ENCODE measurements at places on chromosomes 12 and 14.

GRCh38 chr12:53005215-53005985 is 856 bp upstream of the EIF4B start:
- no peak for DNase-seq

DNA sequence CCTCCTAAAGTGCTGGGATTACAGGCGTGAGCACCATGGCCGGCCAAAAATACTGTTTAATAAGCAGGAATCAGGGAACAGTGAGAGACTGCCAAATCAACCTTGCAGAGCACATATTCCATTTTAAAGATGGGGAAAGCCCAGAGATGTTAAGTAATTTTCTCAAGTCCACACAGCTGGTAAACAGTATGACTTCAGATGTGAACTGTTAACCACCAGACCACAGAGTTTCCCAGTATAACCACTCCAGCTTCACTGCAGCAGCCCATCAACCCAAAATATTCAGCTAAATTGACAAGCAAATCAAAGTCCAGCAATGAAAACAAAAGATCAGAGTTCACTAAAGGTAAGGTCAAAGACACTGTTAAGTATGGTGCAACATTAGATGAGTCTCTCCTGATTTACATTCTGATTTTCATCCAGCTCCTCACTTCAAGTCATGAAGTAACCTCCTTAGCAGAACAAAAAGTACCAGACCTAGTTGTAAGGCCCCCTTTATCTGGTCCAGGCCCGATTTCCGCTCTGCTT is 82.1 kb downstream of the TRAFD1 start:
- no peak for DNase-seq

- DNase-seq, result no peak
Measured at GRCh38 chr12:15984097-15984800, 73.1 kb downstream of the DERA start.

GRCh38 chr14:36767603-36768281 is 106.1 kb downstream of the PAX9 start:
- DNase-seq, result no peak

DNA sequence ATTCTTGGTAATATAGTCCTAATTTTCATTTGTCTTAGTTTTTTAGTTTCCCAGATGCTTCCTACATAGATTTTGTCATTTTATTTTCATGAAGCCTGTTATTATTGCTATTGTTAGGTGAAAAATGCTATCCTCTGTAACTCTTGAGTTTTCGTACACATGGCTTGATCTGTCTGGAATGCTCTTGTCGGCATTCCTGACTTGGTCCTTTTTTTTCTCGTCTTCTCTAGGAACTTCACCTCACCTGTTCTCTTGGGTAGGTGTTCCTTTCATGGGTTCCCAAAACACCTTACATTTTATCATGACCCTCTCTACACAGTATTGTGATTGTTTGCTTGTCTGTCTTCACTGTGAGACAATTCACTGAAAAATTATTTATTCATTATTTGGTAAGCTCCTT is 267.4 kb downstream of the TMTC2 start:
- DNase-seq, result no peak

DNA sequence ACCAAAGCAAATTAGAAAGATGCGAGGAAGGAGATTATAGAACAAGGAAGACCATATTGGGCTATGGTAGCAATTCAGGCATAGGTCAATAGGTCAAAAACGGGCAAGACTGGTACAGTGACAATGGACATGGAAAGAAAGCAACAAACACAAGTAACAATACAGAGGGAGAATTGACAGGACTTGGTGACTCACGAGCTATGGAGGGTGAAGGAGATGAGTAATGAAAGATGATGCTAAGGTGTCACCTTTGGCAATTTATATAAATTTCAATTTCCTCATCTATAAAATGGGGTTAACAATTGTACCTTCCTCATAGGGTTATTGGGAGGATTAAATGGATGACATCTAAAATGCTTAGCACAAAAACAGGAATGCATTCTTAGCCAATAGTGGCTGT is 15.1 kb upstream of the DUSP16 start:
- DNase-seq, result no peak

DNA sequence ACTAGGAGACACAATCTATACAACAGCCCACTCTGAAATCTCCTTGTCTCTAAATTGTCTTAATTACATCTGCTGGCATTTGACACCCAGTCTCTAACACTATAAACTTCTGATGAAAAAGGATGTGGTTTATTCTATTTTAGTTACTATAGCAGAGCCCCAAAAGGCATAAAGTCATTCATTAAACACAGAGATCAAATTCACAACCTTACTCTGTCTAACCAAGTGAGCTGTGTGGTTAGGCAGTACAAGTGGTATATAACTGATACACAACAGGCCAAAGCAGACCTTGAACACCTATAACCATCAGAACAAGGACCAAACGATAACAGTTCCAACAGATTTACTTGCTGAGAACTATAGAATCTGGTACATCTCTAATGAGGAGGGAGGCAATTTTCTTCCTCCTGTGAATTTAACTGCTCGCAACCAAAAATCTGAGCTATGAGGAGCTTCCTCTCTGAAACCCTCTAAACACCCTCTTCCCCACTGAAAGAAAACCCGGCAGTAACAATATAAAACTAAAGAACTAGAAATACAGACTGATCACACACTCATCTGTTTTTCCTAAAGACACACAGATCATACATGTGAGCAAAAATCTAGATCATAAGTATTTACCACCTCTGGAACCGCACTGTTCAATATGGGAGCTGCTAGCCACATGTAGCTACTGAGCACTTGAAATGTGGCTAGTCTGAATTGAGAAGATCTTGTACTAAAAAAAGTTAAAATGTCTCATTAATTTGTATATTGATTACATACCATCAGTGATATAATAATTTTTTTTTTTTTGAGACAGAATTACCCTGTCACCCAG is 17.7 kb downstream of the SPPL3 start:
- no peak for DNase-seq

- no peak for DNase-seq
Measured at GRCh38 chr14:94884616-94885230, 114.8 kb upstream of the GSC start.

DNA sequence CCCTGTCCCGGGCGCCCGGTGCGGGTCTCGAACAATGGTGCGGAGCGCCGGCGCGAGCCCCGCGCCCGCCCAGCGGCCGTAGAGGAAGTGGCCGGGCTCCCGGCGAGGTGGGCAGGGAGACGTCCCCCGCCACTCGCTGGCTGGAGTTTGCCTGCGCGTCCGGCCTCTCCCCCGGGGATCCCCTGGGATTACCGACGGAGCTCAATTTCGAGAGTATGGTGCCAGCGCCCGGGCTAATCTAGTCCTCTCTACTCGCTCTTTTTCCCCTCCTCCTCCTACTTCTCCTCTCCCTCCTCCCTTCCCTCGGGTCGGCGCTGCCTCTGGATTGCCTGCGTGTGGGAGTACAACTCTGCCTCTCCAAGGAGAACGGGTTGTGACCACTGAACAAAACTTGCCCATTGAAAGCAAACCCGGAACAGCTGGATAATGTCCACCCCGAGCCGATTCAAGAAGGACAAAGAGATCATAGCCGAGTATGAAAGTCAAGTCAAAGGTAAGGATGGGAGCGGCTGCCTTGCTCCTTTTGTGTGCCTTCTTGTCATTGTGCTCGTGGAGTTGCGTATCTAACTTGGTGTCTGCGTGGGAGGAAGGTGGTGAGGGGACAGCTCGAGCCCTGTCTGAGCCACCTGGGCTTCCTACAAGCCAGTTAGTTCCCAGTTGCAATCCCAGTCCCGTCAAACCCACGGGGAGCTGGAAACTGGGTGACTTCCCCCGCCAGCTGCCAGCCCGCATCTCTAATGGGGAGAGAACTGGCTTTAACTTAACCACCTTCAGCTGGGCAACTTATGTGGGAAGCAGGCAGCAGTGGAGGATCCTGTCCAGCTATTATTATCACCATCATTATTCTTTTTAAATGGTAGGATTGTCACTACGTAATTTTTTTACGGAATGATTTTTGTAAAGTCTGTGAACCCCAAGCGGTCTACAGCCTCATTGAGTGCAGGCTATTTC is at the start of gene SRGAP1:
SRGAP1 (plus strand) TSS at position 310 of the 951 bp plus-strand sequence; CDS start at position 427, 117 bp downstream.
- no peak for DNase-seq

DNA sequence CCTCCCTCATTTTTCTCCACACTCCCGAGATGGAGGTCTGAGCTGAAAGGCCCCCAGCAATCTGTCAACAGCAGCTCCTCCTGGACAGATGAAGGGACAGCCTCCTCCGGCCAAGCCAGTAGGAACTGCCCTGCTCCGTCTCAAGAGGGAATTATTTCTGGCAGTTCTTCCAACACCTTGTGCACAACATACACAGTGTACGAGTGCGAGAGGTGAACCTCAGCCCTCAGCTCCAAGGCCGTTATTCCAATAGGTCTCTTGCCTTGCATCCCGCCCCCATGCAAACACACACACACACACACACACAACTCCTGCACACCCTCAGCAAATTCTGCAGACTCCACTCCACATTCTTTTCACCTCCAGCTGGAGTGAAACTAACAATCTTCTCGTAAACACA is 181.7 kb upstream of the FAR2 start:
- no peak for DNase-seq

DNA sequence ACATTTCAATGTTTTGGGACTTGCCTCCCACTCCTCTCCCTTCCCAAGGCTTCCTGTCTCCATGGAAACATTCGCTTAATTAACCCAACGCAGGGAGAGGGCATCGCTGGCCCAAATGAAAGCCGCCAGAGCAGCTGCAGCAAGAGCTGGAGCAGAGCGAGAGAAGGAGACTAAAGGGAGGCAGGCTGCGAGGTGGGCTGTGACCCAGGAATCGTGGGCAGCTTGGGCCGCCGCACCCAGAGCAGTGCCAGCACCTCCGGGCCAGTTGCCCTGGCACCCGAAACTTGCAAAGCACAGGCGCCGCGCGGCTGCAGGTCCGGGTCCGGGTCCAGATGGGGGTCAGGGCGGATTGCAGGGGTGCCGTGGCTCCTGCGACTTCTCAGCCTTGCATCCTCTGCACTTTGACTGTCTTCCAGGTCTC is 43.5 kb upstream of the PTPRQ start:
- DNase-seq, result no peak

GRCh38 chr12:11209113-11209512 is 22.4 kb upstream of the TAS2R42 start:
- no peak for DNase-seq

DNA sequence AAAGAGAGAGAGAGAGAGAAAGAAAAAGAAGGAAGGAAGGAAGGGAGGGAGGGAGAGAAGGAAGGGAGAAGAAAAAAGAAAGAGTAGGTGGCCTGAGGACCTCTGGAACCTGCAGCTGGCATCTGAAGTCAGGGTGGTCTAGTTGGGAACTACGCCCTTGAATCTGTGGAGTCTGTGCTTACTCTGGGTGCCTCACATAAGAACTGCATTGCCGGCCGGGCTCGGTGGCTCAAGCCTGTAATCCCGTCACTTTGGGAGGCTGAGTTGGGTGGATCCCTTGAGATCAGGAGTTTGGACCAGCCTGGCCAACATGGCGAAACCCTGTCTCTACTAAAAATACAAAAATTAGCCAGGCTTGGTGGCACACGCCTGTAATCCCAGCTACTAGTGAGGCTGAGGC is 10.0 kb upstream of the NRDE2 start:
- DNase-seq, result no peak

GRCh38 chr14:99774556-99775307 is 18.5 kb upstream of the EML1 start:
- DNase-seq, result no peak

DNA sequence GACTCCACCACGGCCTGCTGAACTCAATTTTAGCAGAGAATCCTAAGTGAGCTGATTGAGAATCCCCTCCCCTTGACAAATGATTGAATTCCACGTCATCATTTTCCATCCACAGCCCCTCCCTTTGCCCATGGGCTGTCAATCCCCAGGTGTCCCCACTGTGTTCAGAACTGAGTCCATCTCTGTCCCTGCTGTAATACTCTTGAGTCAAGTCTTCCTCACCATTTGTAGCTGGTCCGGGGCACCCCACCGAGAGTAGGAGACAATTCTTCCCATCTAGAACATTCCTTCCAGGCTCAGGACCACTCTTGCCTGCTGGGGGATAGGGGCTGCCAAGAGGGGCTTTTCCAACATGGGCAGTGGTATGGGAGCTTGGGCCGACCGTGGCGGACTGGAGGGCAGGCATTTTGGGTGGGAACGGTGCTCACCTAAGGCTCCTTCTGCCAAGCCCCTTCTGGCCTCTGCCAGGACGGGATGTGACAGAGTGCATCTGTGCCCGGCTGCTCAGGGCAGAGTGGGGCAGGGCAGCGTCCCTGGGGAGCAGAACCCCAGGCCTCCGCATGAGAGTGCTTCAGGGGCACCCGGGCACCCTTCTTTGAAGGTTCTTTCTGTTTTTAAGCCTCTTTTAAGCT is 218.1 kb upstream of the RTL1 start:
- no peak for DNase-seq

GRCh38 chr12:31001581-31002360 is 71.9 kb upstream of the DDX11 start:
- no peak for DNase-seq

GRCh38 chr14:104349950-104350349 is 211.6 kb downstream of the KIF26A start:
- no peak for DNase-seq

GRCh38 chr12:100229036-100229635 is 28.5 kb downstream of the ACTR6 start:
- no peak for DNase-seq

DNA sequence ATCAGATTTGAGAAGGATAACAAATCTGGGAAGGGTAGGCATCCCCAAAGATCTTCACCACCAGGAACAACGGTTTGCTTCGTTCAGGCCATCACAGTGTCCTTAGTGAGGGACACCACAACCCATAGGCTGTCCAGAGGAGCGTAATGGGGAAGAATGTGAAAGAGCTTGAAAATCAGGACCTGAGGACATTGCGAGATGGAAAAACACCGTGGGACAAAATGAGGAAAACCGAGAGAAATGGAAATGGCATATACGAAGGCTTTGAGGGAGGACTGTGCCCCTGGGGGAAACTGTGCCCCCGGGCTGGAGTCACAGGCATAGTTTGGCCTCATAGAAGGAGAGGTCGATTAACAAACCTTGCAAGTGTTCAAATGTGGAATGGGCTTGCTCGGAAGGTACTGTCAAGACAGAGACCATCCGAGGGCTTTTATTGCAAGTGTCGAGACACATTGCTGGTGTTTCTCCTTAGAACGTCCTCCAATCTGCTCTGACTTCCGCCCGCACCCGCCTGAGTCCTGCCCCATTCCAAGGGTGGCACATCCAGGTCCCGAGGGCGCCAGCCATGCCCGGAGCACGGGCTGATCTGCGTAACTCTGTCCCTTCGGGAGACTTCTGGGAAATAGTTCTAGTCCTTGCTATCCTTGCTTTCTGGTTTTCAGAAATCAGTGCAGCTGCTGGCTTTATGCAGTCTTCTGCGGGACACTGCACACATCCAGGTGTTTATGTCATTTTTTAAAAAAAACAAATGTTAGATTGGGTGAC is 885 bp upstream of the PALS1 start:
- DNase-seq, result no peak

GRCh38 chr14:71115821-71116567 is 208.7 kb downstream of the PCNX1 start:
- DNase-seq, result no peak

DNA sequence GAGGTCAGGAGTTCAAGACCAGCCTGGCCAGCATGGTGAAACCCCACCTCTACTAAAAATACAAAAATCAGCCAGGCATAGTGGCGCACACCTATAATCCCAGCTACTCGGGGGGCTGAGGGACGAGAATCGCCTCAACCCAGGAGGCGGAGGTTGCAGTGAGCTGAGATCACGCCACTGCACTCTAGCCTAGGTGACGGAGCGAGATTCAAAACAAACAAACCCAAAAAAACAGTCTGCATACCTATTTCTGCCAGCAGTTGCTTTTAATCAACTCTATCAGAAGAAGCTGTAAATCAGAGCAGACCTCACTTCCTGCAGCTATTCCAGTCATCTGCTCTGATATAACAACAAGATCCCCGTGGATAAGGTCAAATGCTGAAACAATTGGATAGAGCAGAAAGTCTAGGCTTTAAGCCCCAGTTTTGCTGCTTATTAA is 50.5 kb downstream of the LIMA1 start:
- DNase-seq, result no peak

- no peak for DNase-seq
Measured at GRCh38 chr14:101873076-101873825, 91.1 kb upstream of the DYNC1H1 start.
